ENCODE measurements at places on chromosomes 4 and X.
A peak's percentile ranks its signal among the peaks of the same experiment; 100 is the strongest.

GRCh38 chrX:108419401-108419800 lies 18.8 kb downstream of the COL4A6 start:
- no peak for DNase-seq

DNA sequence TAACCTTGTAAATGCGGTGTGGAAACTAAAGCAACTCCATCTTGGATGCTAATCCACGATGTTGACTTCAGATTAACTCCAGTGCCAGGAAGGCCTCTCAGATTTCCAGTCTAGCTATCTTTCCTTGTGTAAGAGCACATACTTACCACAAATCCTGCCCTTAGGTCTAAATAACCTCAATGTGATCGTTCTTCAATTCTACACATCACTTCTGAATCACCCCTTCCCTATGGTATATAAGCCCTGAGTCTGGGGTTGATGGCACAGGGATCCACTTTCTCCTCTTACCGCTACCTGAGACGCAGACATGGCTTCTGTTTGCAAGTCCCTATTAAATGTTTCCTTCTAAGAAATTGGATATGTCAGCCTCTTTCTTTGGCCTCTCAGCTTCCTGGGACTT lies 17.5 kb upstream of the ZNF41 start:
- no peak for DNase-seq

DNA sequence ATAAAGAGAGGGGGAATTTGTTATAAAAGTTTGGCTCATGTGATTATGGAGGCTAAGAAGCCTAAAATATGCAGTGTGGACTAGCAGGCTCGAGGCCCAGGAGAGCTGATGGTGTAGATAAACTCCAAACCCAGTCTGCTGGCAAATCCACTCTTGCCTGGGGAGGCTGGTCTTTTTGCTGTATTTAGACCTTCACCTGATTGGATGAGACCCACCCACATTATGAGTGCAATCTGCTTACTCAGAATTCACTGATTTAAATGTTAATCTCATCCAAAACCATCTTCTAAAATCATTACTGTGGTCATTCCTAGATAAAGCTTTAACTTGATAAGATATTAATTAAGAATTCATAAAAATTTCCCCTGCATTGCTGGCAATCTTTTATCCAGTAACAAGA lies 473.2 kb downstream of the TMA16 start:
- no peak for DNase-seq

- DNase-seq = no peak
Observed at GRCh38 chr4:186255122-186255521, 10.9 kb upstream of the F11 start.

DNA sequence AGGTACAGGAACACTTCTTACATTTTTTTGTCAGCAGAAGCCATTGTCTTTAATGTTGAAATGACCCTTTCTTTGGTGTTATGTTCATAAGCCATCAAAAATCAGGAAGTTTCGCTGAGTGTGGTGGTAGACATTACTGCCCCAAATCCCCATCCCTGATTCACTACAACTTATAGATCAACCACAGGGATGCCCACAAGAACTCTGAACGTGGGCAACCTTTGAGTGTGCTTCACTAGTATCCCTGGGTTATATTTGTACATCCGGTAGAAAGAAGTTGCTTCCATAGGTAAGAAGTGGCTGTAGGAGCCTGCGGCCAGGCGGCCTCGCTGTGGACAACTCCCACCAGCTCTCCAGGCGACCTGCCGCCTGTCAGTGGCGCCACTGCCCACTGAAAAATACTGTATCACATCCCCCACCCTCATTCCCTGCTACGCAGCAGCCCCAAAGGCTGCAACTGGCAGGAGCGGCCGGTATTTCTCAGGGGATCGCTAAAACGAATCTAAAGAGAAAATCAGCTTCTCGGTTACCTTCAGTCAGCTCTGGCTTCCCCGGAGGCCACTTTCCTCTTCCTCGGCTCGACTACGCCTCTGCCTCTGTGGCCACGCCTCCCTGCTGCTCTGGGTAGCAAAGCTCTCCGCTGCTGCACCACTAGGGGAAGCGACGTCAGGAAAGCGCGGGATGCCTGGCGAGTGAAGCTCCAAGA lies 13.9 kb upstream of the ETDC start:
- DNase-seq = peak; percentile 22

GRCh38 chr4:97334348-97334747 lies 808.9 kb downstream of the STPG2 start:
- DNase-seq = no peak

- DNase-seq = no peak
Observed at GRCh38 chrX:63657821-63658220, 127.2 kb downstream of the ARHGEF9 start.

- DNase-seq = no peak
Observed at GRCh38 chr4:19947349-19947748, 304.4 kb upstream of the SLIT2 start.

DNA sequence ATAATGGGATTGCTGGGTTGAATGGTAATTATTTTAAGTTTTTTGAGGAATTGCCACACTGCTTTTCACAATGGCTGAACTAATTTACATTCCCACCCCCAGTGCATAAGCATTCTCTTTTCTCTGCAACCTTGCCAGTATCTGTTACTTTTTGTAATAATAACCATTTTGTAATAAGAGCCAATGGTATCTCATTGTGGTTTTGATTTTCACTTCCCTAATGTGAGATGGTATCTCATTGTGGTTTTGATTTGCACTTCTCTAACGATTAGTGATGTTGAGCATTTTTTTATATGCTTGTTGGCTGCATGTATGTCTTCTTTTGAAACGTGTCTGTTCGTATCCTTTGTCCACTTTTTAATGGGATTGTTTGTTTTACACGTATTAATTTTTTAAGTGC lies 213.1 kb upstream of the HDX start:
- no peak for DNase-seq

DNA sequence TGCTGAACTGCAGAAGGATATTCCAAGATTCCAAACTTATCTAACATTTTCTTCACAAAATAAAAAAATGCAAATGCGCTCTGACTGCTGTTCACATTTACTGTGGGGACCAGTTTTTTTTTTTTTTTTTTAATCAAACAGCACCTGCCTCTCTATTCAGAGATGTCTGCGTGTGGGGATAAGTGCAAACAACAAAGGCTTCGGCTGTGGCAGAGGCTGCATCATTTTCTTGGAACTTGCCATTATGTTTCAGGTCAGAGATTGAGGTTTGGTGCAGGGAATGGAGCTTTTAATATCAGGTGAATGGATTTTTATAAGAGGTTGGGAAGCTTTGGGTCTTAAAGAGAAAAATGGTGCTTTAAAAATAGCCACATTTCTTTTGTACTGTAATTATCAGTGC lies 78.2 kb upstream of the TET2 start:
- no peak for DNase-seq

DNA sequence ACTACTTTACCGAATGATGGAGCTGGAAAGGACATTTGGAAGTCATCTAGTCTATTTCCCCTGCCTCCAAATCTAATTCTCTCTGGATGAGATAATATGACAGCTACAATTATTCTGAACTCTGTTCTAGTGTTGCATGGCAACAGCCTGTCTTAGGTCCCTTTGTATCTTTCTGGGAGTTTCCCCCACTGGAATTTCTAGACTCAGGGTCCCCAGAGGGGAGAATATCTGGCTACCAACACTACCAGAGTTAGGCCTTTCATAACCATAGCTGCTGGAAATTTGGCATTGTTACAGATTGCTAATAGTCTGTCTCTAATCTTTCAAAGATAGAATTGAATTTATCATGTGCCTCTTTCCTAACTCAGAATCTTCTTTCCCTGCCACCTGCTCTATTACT lies 4.5 kb downstream of the MSN start:
- DNase-seq = no peak

GRCh38 chrX:40197071-40197470 lies 99.3 kb upstream of the BCOR start:
- DNase-seq = no peak

DNA sequence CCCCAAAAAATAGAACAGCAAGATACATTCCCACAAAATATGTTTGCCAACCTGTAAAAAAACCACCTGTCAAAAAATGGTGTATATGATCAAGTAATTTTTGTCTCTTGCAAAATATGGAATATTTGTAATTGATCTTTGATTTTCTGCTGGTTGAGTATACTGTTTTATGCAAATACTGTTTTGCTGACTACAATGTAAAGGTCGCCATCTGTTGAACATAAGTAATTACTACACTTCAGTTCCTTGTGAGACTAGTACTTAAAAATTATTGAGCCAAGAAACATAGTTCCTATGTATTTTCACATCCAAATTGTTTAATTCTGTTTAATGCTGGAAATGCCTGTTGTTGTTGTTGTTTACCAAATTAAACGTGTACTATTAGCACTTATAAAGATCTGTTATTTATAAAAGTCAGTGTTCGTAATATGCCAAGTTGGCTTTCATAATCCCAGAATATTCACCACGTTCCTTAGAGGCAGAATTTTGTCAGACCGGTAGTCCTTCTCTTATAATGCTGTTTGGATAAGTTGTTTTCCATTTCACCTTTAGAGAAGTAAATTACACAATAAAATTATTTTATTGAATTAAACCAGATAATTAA lies 144.2 kb downstream of the PDLIM5 start:
- no peak for DNase-seq

All from activated T-helper 1 cell treated with anti-CD3 and anti-CD28 coated beads, Interleukin-2, amount 50 U/mL, for 16 hours (primary cell).